Activated naive CD4-positive, alpha-beta T cell (primary cell): ENCODE measurements at places on chromosomes 2 and 18.

- no peak for DNase-seq
Observed at GRCh38 chr18:59149416-59149815, 9.7 kb downstream of the SEC11C start.

DNA sequence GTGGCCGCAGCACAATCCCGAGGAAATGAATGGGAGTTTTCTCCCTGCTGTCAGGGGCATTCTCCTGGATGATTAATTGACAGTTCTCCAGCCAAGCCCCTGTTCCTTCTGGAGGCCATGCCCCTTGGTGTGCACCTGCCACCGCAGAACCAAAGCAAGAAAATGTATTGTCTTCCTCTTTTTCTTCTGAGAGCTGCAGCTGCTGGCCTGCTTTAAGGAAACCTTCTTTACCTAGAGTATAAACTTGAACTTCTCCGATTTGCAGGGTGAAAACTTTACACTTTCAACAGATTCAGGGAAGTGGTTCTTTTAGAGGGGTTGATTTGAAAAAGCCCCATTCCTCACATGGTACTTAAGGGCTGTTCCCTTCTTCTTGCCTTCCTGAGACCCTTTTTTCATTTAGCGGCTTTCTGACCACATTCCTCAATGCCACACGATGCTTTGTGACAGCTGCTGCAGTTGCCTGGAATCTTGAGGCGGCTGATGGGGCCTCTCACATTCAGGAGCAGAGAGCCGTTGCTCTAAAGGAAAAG lies 402.8 kb downstream of the TXNL1 start:
- DNase-seq = no peak

DNA sequence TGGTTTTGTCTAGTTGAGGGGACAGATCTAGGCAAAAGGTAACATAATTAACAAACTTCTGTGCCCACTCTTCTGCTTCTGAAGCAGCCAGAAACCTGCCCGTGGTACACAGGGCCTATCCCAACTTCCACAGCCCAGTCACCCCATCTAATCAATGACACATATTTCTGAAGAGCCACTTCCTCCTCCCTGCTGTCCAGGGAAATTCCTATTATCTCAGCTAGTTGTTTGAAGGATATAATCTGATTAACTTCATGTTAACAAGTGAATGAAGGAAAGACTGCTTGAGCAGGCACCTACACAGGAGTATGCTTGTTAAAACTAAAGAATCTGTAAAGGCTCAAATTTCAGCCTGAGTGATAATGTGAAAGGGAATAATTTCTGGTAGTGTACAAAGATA lies 61.4 kb downstream of the CCDC148 start:
- DNase-seq = no peak

- no peak for DNase-seq
Observed at GRCh38 chr2:222299906-222300725, 1.3 kb upstream of the PAX3 start.

- no peak for DNase-seq
Observed at GRCh38 chr2:12416600-12416999, 300.1 kb upstream of the TRIB2 start.

DNA sequence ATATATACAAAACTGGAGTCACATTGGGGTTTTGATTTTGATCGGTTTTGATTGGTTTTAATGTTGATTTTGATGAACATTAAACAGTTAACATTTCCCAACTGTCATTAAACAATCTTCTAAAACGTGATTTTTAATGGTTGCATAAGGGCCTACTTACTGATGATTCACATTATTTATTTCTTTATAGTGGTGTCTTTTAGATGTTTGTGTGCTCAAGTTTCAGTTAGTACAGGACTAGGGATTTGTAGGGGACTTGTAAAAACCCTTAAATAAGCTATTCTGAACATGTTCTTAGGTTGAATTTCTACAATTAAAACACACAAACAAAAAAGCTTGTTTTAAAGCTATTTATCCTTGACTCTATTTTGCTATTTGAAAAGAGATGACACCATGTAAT lies 61.6 kb downstream of the TTC21B start:
- no peak for DNase-seq

GRCh38 chr2:57598551-57598950 lies 448.1 kb upstream of the VRK2 start:
- DNase-seq = no peak

DNA sequence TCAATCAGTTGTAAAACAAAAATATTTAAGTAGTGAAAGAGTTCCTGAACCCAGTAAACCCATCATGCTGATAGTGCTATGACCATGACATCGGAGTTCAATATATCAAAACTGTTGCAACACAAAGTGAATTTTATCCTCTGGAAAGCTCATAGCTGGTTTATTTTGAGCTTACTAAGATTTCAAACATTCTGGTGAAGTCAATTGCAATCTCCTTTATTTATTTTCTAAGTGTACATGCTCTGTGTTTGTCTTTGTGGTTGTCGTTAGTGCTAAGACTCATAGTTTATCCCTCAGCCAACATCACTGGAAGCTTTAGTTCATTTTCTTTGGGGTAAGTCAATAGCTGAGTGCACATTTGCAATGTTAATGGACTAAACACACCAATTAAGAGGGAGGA lies 91.9 kb downstream of the QPCT start:
- no peak for DNase-seq

- DNase-seq = no peak
Observed at GRCh38 chr2:73239776-73240175, 5.7 kb downstream of the CCT7 start.

- DNase-seq = no peak
Observed at GRCh38 chr2:47664817-47665216, 118.1 kb upstream of the MSH6 start.

- no peak for DNase-seq
Observed at GRCh38 chr2:46951290-46952064, 35.9 kb upstream of the MCFD2 start.

- DNase-seq = no peak
Observed at GRCh38 chr2:106142683-106143082, 51.4 kb downstream of the UXS1 start.

- DNase-seq = no peak
Observed at GRCh38 chr2:127173057-127173456, 47.0 kb downstream of the CYP27C1 start.

DNA sequence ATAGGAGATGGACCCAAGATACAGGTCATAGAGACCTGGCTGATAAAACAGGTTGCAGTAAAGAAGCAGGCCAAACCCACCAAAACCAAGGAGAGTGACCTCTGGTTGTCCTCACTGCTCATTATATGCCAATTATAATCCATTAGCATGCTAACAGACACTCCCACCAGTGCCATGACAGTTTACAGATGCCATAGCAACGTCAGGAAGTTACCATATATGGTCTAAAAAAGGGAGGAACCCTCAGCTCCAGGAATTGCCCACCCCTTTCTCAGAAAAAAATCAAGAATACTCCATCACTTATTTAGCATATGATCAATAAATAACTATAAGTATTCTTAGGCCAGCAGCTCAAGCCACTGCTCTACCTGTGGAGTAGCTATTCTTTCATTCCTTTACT lies 574.7 kb upstream of the ID2 start:
- DNase-seq = no peak

DNA sequence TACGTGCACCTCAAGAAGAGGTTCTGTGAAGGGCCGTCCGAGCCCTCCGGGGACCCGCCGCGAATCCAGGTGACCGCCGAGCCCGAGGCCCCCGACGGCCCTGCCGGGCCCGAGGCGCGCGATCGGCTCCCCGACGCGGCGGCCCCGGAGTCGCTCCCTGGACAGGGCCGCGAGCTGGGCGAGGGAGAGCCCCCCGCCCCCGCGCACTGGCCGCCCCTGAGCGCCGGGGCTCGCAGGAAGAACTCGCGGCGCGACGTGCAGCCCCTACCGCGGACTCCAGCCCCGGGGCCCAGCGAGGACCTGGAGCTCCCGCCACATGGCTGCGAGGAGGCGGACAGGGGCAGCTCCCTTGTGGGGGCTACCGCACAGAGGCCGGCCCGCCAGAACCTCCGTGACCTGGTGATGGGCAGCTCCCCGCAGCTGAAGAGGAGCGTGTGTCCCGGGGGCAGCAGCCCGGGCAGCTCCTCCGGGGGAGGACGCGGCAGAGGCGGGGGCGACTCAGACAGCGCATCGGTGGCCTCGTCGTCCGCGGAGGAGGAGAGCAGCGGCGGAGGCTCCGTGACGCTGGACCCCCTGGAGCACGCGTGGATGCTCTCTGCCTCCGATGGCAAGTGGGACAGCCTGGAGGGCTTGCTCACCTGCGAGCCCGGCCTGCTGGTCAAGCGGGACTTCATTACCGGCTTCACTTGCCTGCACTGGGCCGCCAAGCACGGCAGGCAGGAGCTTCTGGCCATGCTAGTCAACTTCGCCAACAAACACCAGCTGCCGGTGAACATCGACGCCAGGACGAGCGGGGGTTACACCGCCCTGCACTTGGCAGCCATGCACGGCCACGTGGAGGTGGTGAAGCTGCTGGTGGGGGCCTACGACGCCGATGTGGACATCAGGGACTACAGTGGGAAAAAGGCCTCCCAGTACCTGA lies 812 bp downstream of the SOWAHC start:
- DNase-seq = no peak

DNA sequence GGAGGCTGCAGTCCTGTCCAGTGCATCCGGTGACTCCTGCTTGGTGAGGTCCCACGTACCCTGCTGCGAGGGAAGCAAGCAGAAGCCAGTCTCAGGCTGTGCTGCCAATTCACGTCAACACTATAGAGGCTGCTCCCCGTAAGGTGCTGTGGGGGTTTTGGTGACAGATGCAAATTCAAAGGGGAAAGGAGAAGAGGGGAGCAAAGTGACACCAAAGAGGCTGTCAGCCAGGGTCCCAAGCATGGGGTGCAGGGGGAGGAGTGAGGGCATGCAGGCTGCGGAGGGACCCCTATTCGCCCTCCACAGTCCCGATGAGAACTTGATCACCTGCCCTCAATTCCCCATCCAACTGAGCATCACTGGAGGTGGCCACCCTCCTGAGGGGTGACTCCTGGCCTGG lies 179.4 kb upstream of the HS6ST1 start:
- DNase-seq = no peak

DNA sequence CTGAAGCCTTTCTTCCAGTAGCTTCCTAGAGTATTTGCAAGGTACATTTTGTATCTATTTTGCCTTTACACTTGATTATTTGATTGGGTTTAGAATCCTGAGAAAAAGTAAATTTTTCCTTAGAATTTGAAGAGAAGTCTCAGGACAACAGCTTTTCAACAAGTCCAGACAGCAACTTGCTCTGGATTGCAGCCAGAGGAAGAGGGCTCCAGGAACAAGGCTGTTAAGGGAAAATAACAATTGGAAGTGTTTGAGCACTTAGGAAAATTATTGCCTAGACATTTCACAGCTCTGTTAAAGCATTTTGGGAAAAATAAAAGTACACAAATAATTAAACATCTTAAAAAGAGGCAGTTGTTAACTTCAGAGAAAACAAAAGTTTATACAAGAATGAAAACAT lies 58.3 kb upstream of the RAPGEF4 start:
- no peak for DNase-seq

GRCh38 chr2:147884830-147885229 lies 40.0 kb downstream of the ACVR2A start:
- DNase-seq = no peak

DNA sequence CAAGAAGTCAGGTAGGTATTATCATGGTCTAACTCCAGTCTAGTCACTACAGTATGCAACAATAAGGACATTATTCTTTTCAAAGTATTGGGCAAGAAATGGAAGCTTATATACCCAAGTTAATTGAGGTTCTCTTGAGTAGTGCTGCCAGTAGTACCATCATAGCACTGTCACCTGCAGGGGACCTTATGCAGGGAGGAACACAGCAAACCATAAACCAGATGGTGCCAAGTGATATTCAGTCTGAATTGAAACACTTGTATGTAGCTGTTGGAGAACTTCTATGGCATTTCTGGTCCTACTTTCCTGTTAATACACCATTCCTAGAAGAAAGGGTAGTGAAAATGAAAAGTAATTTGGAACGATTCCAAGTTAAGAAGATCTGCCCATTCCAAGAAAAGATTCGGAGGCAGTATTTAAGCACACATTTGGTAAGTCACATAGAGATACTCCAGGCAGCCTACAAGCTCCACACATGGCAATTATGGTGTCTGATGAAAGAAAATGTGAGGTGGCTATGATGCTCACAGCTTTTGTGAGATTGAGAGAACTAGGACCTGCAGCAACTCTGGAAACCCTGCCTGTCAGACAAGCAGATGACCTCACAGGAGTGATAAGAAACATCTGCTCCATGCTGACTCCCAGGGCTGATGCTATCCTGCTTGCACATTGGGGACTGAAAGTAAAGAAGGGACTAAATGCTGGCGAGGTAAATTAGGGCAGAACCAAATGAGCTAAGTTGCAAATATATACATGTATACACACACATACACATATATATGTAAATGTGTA lies 174.7 kb downstream of the MC4R start:
- DNase-seq = no peak

GRCh38 chr2:105187531-105187930 lies 54.0 kb upstream of the GPR45 start:
- no peak for DNase-seq

DNA sequence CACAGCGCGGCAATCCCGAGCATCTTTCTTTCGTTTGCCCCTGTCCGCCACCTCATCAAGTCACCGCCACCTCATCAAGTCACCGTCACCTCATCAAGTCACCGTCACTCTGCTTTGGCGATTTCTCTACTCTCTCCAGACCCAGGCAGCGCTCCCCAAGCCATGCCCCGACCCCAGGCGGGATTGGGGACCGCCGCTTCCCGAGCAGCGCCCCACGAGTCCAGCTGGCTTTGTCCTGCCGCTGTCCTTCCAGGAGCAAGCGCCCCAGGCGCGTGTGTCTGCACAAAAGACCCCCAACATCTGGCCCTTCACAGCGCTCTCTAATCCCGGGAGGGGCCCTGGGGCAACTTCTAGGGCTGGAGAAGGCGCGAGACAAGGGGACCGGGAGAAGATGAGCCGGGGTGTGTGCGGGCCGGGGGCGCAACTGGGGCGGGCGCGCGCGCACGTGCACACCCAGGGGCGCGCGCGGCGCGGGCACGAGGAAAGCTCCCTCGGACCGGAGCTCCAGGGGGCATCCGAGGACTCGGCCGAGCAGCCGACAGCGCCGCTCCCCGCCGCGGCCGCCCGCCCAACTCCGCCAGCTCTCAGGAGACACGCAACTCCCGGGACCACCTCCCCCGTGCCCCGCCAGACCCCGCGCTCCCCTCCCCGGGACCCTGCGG lies 633 bp upstream of the RNF152 start:
- DNase-seq = peak; percentile 3

DNA sequence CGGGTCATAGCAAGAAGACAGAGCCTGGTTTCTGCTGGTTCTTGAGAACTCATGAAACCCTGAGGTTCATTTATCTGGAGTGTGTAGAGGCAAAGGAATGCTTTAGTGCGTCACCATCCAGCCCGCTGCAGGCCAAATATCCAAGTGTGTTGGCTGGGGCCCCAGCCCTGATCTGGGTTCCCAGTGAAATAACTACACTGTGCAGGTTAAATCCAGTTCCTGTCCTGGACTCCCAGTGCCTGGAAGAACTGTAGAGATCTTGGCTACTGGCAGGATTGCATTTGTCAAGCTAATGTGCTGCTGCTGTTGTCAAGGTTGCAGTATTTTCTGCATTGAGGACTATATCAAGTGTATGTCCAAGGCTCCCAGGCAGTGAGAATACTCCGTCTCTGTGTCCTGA lies 89.9 kb downstream of the MAPK4 start:
- no peak for DNase-seq

- no peak for DNase-seq
Observed at GRCh38 chr2:5287558-5288334, 404.4 kb upstream of the SOX11 start.

- DNase-seq = no peak
Observed at GRCh38 chr2:216742411-216742810, 47.1 kb upstream of the IGFBP5 start.

GRCh38 chr2:49226360-49226759 lies 72.0 kb upstream of the FSHR start:
- DNase-seq = no peak
